ENCODE measurements at places on chromosomes 1 and 21. TPM values are rescaled to one million over a fixed set of nuclear protein-coding genes. Genes with fewer than 3 reads are reported as not detected.

Gene TMEM61
- not detected for total RNA-seq

Gene KCNK1
- not detected for total RNA-seq

DNA sequence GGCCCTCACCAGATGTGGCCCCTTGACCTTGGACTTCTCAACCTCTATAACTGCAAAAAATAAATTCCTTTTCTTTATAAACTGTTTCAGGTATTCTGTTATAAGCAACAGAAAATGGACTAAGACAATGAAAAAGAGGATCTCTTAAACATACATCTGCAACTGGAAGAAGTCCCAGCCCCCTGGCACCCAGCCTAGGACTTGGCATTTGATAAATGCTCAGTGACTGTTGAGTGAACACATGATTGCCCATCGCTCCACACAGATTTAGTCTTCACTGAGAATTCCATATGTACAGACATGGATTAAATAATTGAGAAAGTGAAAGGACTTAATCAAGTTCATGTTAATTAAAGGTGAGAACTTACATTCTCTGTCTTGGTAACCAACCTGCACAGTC, 344.9 kb upstream of the RUNX1 start:
- no peak overlapping the region for H3K4me3 ChIP-seq
- H3K4me1 ChIP-seq = no peaks in the 10 kb centered on the region
- H3K36me3 ChIP-seq = no peaks in the 10 kb centered on the region
- no peak overlapping the region for H3K27ac ChIP-seq
- H3K27me3 ChIP-seq = no peaks in the 10 kb centered on the region

- no peak overlapping the region for H3K27ac ChIP-seq
- H3K4me1 ChIP-seq = no peaks in the 10 kb centered on the region
- DNase-seq = no peak
- H3K27me3 ChIP-seq = peaks cover 4% of the 10 kb centered on the region
Measured at GRCh38 chr1:156912861-156913808, 7.3 kb upstream of the LRRC71 start.

DNA sequence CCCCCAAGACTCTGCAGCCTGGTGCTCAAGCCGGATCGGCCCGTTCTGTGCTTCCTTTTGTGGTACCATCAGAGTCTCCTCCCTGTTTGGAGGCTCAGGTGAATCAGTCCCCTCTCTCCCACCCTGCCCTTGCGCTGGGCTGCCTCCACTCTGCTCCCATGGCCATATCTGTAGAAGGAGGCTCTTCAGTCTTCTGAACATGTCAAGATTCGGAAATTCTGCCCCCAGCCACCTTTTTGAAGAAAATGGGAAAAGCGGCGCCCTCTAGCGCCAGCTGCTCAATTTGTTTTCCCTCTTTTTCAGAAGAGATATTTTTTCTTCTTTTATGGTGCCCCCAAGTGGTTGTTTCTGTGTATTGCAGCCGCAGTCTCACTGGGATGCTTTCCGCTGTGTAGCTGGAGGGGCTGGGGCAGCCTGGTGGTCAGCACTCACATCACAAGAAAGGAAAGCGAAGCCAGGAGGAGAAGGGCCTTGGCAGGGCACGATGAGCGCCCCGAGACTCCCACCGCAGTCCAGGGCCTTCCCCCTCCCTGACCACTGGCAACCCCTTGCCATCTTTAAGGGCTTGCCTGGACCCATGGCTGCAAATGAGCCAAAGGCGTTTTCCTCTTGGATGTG, 58.4 kb upstream of the CACNA1E start:
- no peaks in the 10 kb centered on the region for H3K27me3 ChIP-seq
- peak; percentile 75 for DNase-seq
- no peak overlapping the region for H3K4me3 ChIP-seq
- no peak overlapping the region for H3K27ac ChIP-seq
- H3K4me1 ChIP-seq = peaks cover 17% of the 10 kb centered on the region
- H3K36me3 ChIP-seq = no peaks in the 10 kb centered on the region

DNA sequence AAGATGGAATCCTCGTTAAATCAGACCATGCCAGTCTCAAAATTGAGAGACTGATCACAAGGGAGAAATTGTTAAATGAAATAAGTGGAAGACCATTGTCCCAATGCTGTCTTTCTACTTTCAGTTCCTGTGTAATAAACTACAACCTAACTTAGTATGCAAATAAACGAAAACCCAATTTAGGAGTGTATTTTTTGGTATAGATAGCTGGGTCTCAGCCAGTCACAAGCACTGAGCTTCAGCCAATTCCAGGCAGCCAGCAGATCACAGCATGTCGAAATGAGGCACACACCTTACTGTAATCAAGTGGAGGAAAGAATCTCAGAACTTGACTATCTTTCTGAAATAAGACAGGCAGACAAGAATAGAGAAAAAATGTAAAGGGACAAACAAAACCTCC, 33.0 kb upstream of the VN1R5 start:
- no peak overlapping the region for H3K27ac ChIP-seq
- H3K27me3 ChIP-seq = peaks cover 4% of the 10 kb centered on the region
- H3K36me3 ChIP-seq = no peaks in the 10 kb centered on the region

GRCh38 chr1:17167041-17167785, 37.7 kb upstream of the PADI1 start:
- H3K27ac ChIP-seq = no peak overlapping the region
- H3K4me3 ChIP-seq = no peak overlapping the region
- no peak for DNase-seq
- H3K4me1 ChIP-seq = no peaks in the 10 kb centered on the region
- no peaks in the 10 kb centered on the region for H3K36me3 ChIP-seq

GRCh38 chr1:203271018-203271743, 34.1 kb upstream of the BTG2 start:
- no peaks in the 10 kb centered on the region for H3K27me3 ChIP-seq
- peaks cover 49% of the 10 kb centered on the region for H3K4me1 ChIP-seq
- no peak overlapping the region for H3K4me3 ChIP-seq
- no peak overlapping the region for H3K27ac ChIP-seq
- DNase-seq = peak; percentile 85
- H3K36me3 ChIP-seq = no peaks in the 10 kb centered on the region

DNA sequence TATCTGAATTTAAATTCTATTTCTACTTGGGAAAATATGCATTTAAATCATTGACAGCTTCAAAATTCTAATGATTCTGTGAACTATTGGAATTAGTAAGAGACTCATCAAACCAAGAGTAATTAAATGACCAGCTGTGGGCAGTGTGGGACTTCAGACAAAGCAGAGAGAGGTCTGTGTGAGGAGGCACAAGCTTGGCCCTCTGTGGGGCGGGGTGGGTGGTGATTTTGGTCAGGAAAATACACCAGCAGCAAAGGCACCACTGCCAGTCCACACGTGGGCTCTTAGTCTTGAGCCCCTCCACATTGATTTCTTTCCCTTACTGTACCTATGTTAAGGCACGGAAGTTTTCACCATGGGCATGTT, 39.2 kb upstream of the RAB4A start:
- DNase-seq = no peak
- peaks cover 4% of the 10 kb centered on the region for H3K27me3 ChIP-seq
- no peak overlapping the region for H3K4me3 ChIP-seq
- no peaks in the 10 kb centered on the region for H3K36me3 ChIP-seq

Gene DNM3
- total RNA-seq = 2.0 TPM

DNA sequence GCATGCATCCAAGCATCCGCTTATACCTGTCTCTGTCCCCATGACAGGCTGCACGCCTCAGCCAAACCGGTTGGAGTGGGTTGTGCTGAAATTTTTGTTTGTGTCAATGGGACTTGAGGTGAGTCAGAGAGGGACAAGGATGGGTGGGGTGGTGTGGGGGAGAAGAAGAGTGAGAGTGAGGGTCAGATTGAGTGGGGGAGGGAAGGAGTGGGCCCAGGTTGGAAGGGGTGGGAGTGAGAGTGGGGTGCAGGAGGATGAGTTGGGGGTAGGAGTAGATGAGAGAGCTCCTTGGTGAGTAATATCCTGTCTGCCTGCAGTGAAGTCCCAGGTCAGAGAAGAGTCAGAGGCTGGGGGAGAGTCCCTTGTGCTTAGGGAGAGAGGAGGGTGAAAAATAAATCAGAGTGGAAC, 3.3 kb upstream of the NECTIN4 start:
- no peak overlapping the region for H3K27ac ChIP-seq
- no peak overlapping the region for H3K4me3 ChIP-seq
- no peaks in the 10 kb centered on the region for H3K36me3 ChIP-seq
- DNase-seq = no peak

DNA sequence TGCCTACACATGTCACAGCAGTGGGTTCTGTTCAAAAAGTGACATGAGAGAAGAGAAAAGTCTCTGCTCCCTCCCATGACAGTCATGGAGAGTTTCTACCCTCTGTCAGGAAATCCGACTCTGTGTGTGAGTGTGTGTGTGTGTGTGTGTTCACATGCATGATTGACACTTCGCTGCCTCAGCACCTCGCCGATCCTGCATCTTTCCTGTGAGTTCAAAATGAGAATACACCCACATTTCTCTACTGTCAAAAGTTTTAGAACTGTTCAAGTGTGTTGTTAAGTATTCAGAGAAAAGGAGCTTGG, 46.2 kb upstream of the COX20 start:
- DNase-seq = no peak
- H3K27me3 ChIP-seq = no peaks in the 10 kb centered on the region
- no peak overlapping the region for H3K27ac ChIP-seq
- H3K4me1 ChIP-seq = no peaks in the 10 kb centered on the region

GRCh38 chr1:7385471-7386225, 385.4 kb upstream of the VAMP3 start:
- no peak overlapping the region for H3K27ac ChIP-seq
- DNase-seq = no peak
- no peaks in the 10 kb centered on the region for H3K27me3 ChIP-seq

Gene NBL1
- 22.8 TPM for total RNA-seq

- no peak for DNase-seq
- peaks cover 33% of the 10 kb centered on the region for H3K4me1 ChIP-seq
- H3K27me3 ChIP-seq = no peaks in the 10 kb centered on the region
- H3K4me3 ChIP-seq = no peak overlapping the region
Measured at GRCh38 chr1:2204415-2205190, 10.0 kb upstream of the FAAP20 start.

DNA sequence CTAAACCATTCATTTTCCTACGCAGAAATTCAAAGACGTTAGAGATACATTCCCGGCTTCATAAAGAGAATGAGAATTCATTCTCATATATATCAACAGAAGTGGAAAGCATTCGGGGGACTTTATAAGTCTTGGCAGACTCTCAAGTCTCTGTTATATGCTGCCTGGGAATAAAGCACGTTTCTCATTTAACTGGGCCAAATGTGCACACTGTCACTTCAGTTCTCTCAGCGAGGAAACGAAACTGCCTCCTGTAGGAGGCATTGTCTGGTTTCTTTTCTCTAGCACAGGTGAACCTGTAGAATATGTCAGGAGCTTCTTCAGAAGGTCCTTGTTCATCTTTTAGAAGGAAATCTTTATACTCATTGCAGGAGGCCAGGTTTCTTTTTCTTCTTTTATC, 367.6 kb downstream of the PTBP2 start:
- H3K27ac ChIP-seq = no peak overlapping the region
- H3K4me1 ChIP-seq = no peaks in the 10 kb centered on the region
- no peak for DNase-seq
- H3K27me3 ChIP-seq = no peaks in the 10 kb centered on the region
- no peaks in the 10 kb centered on the region for H3K36me3 ChIP-seq
- no peak overlapping the region for H3K4me3 ChIP-seq

All from CD4-positive, alpha-beta memory T cell (primary cell).